Uterus (tissue), 4 donors: ENCODE measurements at places on chromosomes 7 and 10.

GRCh38 chr7:41261080-41261479 lies 441.8 kb downstream of the INHBA start:
- no peaks in the 10 kb centered on the region for H3K27me3 ChIP-seq
- no peak overlapping the region for H3K27ac ChIP-seq
- H3K4me1 ChIP-seq, result no peaks in the 10 kb centered on the region
- H3K36me3 ChIP-seq, result no peaks in the 10 kb centered on the region
- DNase-seq, result no peak

DNA sequence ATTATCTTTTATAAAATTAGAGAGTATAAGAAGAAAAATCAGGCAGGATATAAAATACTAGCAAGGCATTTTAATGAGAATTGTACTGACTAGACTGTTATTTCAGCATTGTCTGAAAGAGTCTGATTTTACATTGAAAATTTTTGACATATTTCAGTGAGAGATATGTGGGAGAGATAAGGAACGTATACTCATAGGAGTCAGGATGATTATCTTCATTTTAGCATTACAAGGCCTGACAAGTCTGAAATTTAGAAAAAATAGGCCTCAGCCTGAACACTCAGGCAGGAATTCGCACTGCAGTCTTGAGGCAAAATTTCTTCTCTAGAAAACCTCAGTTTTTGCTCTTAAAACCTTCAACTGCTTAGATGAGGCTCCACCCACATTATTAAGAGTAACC lies 386.0 kb downstream of the HGF start:
- H3K36me3 ChIP-seq, result no peaks in the 10 kb centered on the region
- no peak overlapping the region for H3K4me3 ChIP-seq
- no peaks in the 10 kb centered on the region for H3K27me3 ChIP-seq
- no peaks in the 10 kb centered on the region for H3K4me1 ChIP-seq
- no peak for DNase-seq

- no peaks in the 10 kb centered on the region for H3K36me3 ChIP-seq
- no peak overlapping the region for H3K27ac ChIP-seq
- no peaks in the 10 kb centered on the region for H3K4me1 ChIP-seq
- no peak for DNase-seq
Observed at GRCh38 chr7:42924223-42924838, 7.6 kb downstream of the PSMA2 start.

GRCh38 chr10:28355376-28355775 lies 52.5 kb upstream of the MPP7 start:
- H3K36me3 ChIP-seq, result no peaks in the 10 kb centered on the region
- no peaks in the 10 kb centered on the region for H3K4me1 ChIP-seq
- DNase-seq, result no peak
- H3K4me3 ChIP-seq, result no peak overlapping the region
- no peak overlapping the region for H3K27ac ChIP-seq
- no peaks in the 10 kb centered on the region for H3K27me3 ChIP-seq

DNA sequence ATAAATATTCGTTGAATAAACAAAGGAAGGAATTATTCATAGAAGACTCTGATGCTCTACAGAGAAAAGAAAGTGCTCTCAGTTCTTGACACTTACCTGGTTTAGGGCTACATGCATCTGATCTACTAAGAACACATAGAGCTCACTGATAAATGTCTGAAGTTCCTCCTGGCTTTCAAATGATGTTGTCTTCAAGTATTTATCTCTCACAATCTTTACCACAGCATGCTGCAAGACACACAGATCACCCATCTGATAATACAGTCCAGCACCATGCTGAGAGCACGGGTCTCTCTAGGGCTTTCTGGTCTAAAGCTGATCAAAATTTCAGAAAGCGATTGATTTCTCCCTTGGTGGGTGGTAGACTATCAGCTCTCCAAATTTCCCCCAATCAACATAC lies 44.5 kb upstream of the MRPS16 start:
- no peaks in the 10 kb centered on the region for H3K36me3 ChIP-seq
- H3K27me3 ChIP-seq, result no peaks in the 10 kb centered on the region
- DNase-seq, result no peak
- no peak overlapping the region for H3K27ac ChIP-seq
- no peak overlapping the region for H3K4me3 ChIP-seq
- no peaks in the 10 kb centered on the region for H3K4me1 ChIP-seq

DNA sequence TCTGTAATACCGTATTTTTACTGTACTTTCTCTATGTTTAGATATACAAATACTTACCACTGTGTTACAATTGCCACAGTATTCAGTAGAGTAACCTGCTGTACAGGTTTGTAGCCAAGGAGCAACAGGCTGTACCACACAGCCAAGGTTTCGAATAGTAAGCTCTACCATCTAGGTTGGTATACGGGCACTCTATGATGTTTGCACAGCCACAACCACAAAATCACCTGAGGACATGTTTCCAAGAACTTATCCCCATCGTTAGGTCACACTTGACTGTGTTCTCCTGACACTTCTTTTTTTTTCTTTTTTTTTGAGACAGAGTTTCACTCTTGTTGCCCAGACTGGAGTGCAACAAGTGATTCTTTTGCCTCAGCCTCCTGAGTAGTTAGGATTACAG lies 134.6 kb upstream of the TRIM24 start:
- H3K4me3 ChIP-seq, result no peak overlapping the region
- H3K4me1 ChIP-seq, result no peaks in the 10 kb centered on the region
- no peak overlapping the region for H3K27ac ChIP-seq
- H3K36me3 ChIP-seq, result no peaks in the 10 kb centered on the region

GRCh38 chr10:132648851-132649528 lies 111.4 kb downstream of the INPP5A start:
- no peaks in the 10 kb centered on the region for H3K4me1 ChIP-seq
- no peaks in the 10 kb centered on the region for H3K27me3 ChIP-seq
- no peaks in the 10 kb centered on the region for H3K36me3 ChIP-seq
- H3K4me3 ChIP-seq, result no peak overlapping the region

GRCh38 chr10:119335671-119336353 lies 128.4 kb downstream of the GRK5 start:
- H3K4me1 ChIP-seq, result no peaks in the 10 kb centered on the region
- DNase-seq, result no peak
- H3K36me3 ChIP-seq, result no peaks in the 10 kb centered on the region
- H3K27me3 ChIP-seq, result no peaks in the 10 kb centered on the region

GRCh38 chr10:67107670-67108069 lies 181.8 kb downstream of the LRRTM3 start:
- H3K27ac ChIP-seq, result no peak overlapping the region
- no peaks in the 10 kb centered on the region for H3K4me1 ChIP-seq
- no peak for DNase-seq
- no peaks in the 10 kb centered on the region for H3K27me3 ChIP-seq
- no peak overlapping the region for H3K4me3 ChIP-seq

GRCh38 chr7:154564676-154565075 lies 438.2 kb downstream of the PAXIP1 start:
- no peak for DNase-seq
- H3K36me3 ChIP-seq, result no peaks in the 10 kb centered on the region
- no peaks in the 10 kb centered on the region for H3K27me3 ChIP-seq
- H3K27ac ChIP-seq, result no peak overlapping the region
- no peak overlapping the region for H3K4me3 ChIP-seq
- H3K4me1 ChIP-seq, result no peaks in the 10 kb centered on the region

- no peaks in the 10 kb centered on the region for H3K36me3 ChIP-seq
- DNase-seq, result no peak
- no peak overlapping the region for H3K4me3 ChIP-seq
Observed at GRCh38 chr7:134636008-134636449, 10.6 kb upstream of the BPGM start.

DNA sequence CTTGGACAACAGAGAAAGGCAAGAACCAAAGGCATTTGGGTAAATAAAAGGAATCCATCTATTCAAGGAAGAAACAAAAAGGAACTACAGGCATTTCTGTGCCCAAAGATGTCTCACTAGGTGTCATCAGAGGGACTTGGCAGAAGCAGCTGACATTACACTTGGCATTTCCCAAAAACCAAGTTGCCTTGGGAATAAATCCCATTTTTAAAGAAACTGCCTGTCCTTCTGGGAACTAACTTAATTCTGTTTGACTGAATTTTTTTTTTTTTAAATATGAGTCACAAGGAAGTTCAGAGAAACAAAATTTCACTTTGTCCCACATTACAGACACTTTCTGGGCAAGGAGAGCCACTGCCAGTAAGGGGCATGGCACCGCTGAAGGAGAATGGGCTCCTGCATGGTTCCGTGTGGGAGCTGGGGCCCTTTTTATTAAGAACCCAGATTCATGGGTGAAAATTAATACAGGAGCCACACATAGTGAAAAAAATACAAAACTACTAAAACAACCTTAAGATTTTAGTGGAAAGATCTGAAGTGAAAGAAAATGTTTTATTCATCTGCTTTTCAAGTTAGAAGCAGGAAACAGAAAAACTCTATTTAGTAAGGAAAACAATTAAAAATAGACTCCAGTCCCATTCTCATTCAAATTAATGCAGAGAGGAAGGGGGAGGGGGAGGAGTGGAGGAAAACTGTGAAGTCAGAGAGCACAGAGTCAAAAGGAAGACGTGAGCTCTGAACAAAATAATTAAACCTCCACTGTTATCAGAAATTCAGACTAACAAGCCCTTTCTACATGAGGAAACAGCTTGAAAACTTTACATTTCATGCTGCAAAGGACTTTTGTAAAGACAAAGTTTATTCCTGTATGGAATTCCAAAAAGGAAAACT lies 118.4 kb upstream of the PDLIM1 start:
- H3K4me1 ChIP-seq, result peaks cover 11% of the 10 kb centered on the region
- no peaks in the 10 kb centered on the region for H3K27me3 ChIP-seq
- no peak overlapping the region for H3K4me3 ChIP-seq
- no peaks in the 10 kb centered on the region for H3K36me3 ChIP-seq
- DNase-seq, result no peak

- H3K27me3 ChIP-seq, result no peaks in the 10 kb centered on the region
- H3K4me3 ChIP-seq, result no peak overlapping the region
- no peak for DNase-seq
- no peaks in the 10 kb centered on the region for H3K36me3 ChIP-seq
Observed at GRCh38 chr7:91425149-91425548, 160.9 kb downstream of the FZD1 start.

DNA sequence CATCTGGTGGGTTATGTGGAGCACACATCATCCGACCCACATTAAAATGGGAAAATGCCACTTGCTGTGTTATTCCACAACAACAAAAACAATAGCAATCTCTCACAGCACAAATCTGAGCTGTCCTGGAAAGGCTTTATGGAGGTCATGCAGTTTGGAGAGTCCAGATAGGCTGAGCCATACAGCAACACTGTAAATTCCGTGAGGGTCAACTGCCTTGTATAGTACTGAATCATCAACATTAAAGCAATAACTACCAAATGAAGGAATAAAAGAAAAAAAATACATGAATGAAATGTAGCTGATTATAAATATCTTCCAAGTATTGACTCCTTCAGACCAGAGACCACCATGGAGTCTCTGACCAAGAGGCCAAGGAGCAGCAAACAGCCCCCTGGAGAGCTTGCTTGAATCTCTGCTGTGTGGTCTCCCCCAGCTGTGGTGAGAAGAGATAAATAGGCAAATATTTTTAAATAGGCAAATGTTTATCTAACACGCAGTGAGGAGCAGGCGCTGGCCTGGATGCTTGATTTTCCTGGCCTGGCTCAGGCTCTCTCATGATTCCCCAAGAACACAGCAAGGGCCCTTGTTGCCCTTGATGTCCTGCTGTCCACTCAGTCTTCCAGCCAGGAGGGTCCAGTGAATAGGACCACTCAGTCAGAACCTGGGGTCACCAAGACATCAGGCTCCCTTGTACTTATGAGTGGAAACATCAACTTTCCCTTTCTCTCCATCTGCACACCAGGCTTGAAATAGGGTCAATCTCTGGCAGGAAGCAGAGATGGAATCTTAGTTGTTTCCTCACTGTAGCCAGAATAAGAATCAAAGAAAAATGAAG lies 1021.3 kb downstream of the XPNPEP1 start:
- peak overlapping the region; percentile 40 for H3K27ac ChIP-seq
- H3K4me1 ChIP-seq, result no peaks in the 10 kb centered on the region
- H3K4me3 ChIP-seq, result no peak overlapping the region
- no peak for DNase-seq
- no peaks in the 10 kb centered on the region for H3K27me3 ChIP-seq

- no peaks in the 10 kb centered on the region for H3K4me1 ChIP-seq
- DNase-seq, result no peak
- no peaks in the 10 kb centered on the region for H3K36me3 ChIP-seq
- no peak overlapping the region for H3K27ac ChIP-seq
- no peaks in the 10 kb centered on the region for H3K27me3 ChIP-seq
Observed at GRCh38 chr7:103989785-103990767, 618 bp upstream of the RELN start.

DNA sequence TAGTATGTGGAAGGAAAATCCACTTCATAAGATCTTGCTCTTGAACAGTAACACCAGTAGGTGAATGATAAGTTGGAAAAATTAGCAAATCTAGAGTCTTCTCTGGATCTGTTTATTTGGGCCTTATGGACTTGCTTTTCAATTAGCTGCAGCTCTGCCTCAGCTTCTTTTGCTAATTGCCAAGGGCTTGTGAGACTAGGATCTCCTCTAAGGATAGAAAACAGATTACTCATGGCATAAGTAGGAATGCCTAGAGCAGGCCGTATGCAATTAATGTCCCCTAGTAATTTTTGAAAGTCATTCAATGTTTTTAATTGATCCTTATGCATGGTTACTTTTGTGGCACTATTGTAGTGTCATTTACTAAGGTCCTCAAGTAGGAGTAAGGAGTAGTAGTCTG lies 36.5 kb upstream of the DDX50 start:
- no peaks in the 10 kb centered on the region for H3K27me3 ChIP-seq
- no peaks in the 10 kb centered on the region for H3K4me1 ChIP-seq
- H3K27ac ChIP-seq, result no peak overlapping the region
- no peaks in the 10 kb centered on the region for H3K36me3 ChIP-seq
- no peak overlapping the region for H3K4me3 ChIP-seq
- DNase-seq, result no peak

- H3K4me1 ChIP-seq, result no peaks in the 10 kb centered on the region
- H3K27ac ChIP-seq, result no peak overlapping the region
- no peak overlapping the region for H3K4me3 ChIP-seq
Observed at GRCh38 chr7:146656988-146657387, 540.4 kb downstream of the CNTNAP2 start.

DNA sequence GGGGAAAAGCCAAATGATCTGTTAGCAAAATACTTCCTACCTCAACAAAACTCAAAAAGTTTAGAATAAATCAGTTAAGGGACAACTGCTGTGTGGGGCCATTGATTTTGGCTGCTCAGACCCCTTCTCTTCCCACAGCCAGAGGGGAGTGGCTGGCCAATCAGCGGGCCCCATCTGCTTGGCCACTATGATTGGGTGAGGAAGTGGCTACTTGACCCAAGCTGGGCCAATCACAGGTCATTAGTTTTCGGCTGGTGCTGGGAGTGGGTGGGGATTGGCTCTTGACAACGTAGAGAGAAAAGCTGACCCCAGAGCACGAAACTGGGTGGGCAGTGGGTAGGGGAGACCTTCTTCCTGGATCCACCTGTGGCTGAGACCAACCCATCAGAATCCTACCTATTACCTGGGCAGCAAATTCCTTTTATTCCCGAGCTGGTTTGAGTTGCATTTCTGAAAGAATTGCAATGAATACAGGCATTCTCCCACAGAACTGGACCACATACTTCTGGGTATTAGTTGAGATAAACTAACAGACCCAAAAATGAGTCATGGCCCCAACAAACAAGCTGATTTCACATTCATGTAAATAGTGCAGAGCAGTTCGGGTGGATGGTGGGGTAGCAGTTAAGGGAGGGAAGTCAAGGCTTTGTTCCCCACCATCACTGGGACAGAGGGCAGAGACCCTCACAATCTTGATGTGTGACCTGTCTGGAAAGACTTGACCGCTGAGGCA lies 35.6 kb upstream of the HMX3 start:
- H3K27me3 ChIP-seq, result no peaks in the 10 kb centered on the region
- H3K27ac ChIP-seq, result no peak overlapping the region
- no peak overlapping the region for H3K4me3 ChIP-seq
- no peaks in the 10 kb centered on the region for H3K4me1 ChIP-seq

- no peak overlapping the region for H3K4me3 ChIP-seq
- H3K4me1 ChIP-seq, result no peaks in the 10 kb centered on the region
- no peak overlapping the region for H3K27ac ChIP-seq
- no peak for DNase-seq
- H3K36me3 ChIP-seq, result no peaks in the 10 kb centered on the region
- no peaks in the 10 kb centered on the region for H3K27me3 ChIP-seq
Observed at GRCh38 chr7:52959336-52959735, 76.1 kb upstream of the POM121L12 start.
